ENCODE measurements at places on chromosomes 12 and 14. TPM values are rescaled to one million over a fixed set of nuclear protein-coding genes. Genes with fewer than 3 reads are reported as not detected.

Gene STON2
- 3.0 TPM for total RNA-seq

Gene TAS2R13
- 0.23 TPM for total RNA-seq

Gene ULK1
- total RNA-seq: 35.2 TPM

Gene CCDC175
- not detected for total RNA-seq

Gene HSPB8
- not detected for total RNA-seq

Gene YEATS4
- 45.0 TPM for total RNA-seq
